M059J (cell line): ENCODE measurements at places on chromosomes 6 and 20.

GRCh38 chr6:89045576-89045975 is 35.0 kb upstream of the PNRC1 start:
- DNase-seq, result peak; percentile 12

- no peak for DNase-seq
Measured at GRCh38 chr6:164817662-164818061, 491.7 kb downstream of the C6orf118 start.

GRCh38 chr6:111482188-111482958 is 645 bp downstream of the REV3L start:
- DNase-seq, result peak; percentile 67

DNA sequence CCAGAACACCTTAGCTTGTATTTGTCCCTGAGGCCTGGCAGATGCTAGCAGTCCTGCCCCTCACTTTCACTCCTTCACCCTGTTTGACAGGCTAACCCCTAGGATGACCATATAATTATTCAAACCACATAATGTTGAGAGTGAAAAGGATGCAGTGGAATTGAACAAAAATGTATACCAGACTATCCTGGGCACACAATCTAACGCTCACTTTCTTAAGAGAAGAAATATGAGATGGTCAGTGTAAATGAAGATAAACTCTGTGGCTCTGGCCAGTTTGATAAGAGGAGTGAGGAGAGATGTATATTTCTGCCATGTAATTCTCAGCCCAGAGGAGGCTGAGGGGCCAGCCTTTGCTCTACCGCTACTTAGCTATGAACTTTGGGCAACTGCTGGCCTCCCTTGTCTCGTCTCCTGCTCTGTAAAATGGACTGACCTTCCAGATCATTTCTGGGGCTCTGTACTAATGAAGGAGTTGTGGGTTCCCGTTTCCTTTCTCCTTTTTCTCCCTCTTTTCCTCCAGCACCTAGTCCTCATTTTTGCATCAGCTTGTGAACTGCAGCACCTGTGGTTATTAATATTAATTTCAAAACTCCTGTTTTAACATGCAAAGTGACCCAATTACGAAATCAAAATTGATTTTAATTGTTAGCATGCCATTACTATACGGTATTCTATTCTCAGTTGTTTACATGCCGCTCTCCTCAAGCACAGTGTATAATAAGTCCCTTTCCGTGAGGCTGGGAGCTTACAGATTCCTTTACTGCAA is 92.5 kb upstream of the IYD start:
- no peak for DNase-seq

- peak; percentile 97 for DNase-seq
Measured at GRCh38 chr6:113697632-113698410, 159.3 kb upstream of the MARCKS start.

- peak; percentile 6 for DNase-seq
Measured at GRCh38 chr6:98716341-98716740, 118.0 kb upstream of the POU3F2 start.

DNA sequence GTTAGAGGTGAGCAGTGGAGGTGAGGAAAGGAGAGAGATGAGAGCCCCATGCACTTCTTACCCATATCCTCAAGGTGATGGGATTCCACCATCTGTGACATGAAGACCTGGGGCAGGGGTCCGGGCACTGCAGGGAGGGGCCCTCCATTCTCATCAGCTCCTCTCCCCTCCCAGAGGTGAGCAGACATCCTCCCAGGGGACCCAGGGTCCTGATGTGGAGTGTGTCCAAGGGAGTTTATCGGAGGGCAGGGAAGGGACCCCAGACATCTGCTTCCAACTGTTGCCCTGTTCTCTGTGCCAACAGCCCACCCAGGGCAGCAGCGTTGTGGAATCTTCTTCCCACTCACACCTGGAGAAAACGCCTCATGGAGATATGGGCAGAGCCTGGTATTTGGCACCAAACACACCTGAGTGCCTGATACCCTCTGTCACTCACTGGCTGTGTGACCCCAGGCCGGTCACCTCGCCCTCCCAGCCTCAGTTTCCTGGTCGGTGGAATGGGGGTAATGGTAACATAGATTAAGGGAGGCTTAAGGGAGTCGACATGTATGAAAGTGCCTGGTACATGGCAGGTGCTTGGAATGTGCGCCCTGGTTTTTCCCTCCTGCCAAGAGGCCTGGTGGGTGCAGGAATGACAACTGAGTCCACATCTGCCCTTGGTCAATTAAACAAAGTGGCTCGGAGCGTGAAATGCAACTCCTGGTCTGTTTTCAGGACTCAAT is 227.9 kb downstream of the PREX1 start:
- DNase-seq, result no peak

DNA sequence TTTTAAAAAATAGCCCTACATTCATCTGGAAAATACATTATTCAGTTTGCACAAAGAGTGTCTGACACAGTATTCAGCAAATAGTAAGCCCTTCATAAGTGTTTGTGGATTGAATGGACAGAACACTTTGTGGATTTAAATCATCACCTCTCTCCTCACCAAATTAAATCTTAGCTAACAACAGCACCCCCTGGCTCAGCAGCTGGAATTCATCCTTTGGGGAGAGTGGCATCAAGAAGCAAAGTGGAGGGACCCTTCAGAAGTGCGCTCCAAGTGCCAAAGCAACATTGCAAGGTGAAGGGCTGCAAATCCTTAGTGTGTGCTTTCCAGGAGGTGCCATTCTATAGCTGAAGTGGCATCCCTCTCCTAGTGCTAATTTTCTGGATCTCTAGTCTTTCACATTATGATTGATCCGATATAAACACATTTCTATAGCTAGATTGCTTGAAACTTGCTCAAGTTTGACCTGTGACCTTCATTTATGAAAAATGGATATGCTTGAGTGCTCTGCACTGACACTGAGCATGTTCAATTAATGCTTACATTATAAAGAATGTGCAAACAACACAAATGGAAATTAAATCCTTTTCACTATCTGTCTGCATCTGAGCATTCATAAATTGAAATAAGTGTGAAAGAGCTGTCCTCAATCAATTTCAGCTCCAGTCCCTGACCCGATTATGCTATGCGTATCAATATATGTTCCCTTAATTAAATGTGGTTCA is 891.7 kb downstream of the C6orf118 start:
- no peak for DNase-seq

- no peak for DNase-seq
Measured at GRCh38 chr6:43217351-43217750, 11.9 kb downstream of the DNPH1 start.

DNA sequence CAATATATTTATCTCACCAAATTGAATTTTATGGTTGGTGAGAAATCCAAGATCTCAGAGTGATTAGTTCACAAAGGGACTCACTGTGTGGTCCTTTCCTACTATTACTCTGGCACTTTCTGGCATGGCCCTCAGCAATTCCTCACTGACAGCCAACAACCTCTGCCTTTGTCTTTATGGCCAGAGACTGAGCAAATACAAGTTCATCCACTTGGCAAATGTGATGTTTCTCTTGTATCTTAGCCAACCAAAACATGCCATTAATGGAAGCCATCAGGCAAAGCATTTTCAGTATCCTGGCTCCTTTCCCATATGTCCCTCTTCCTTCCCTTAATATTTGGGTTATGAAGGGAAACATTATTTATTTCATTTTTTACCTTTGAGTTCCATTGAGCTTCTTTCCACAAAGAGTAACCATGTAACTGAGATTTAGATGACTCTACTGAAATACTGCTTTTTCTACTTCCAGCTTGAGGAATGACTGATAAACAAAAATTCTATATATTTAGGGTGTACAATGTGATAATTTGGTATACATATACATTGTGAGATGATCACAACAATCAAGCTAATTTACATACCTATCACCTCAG is 30.8 kb upstream of the SMLR1 start:
- DNase-seq, result peak; percentile 91

- DNase-seq, result no peak
Measured at GRCh38 chr20:58706150-58706892, 13.7 kb downstream of the NPEPL1 start.

- peak; percentile 20 for DNase-seq
Measured at GRCh38 chr6:72446430-72446829, 175.4 kb upstream of the KCNQ5 start.
